ENCODE measurements at places on chromosomes 2 and 18. TPM values are rescaled to one million over a fixed set of nuclear protein-coding genes. Genes with fewer than 3 reads are reported as not detected.

DNA sequence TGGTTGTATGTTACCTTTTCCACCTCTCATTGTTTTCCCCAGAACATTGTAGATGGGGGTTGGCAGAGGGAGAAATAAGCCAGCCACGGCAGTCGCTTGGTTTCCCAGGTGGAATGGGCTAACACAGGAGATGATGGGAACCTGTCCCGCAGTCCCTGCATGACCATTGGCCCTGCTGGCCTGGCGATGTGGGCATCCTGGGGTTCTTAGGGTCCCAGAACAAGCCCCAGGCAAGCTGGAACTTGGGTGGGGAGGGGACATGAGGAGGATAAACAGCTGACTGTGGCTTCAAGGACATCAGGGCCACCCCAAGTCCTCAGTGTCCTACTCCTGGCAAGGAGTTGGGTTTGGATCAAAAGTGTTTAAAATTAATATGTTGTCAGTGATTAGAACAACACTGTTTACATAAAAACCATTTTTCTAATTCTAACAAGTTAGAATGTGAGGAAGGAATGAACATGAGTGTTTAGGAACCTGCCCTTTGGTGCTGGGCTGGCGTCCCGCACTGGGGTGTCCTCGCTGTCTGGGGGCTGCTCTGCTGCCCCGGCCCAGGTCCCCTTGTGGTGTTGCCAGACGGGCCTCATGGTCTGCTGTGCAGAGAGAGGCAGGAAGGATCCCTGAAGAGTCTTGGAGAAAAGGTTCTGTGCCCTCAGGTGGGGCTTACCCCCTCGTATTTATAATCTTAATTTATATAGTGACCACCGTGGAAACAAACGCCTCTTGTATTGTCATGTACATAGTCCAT is 95.1 kb downstream of the USP40 start:
- no peak for DNase-seq

- no peak for DNase-seq
These were observed 61.4 kb upstream of the TUBA3E start for GRCh38 chr2:130259594-130259993.

DNA sequence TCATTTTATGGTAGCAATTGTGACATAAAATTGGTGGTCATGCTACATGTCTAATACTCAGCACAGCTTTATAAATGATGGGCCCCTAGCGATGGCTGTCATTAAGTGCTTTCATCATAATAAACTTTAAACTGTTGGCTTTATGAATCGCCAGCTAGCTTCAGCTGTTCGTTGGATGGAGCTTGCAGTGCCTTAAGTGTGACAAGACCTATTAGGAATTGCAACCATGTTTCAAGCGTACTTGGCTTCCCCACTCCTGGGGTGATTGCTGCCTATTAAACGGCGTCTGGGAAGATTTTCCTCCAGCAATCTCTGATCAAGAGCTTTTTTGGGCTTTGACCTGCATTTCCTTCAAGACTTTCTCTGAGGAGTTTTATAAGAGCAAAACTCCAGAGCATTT is 164.5 kb upstream of the SIX3 start:
- no peak for DNase-seq

GRCh38 chr18:1796636-1797035 is 774.7 kb downstream of the METTL4 start:
- no peak for DNase-seq

DNA sequence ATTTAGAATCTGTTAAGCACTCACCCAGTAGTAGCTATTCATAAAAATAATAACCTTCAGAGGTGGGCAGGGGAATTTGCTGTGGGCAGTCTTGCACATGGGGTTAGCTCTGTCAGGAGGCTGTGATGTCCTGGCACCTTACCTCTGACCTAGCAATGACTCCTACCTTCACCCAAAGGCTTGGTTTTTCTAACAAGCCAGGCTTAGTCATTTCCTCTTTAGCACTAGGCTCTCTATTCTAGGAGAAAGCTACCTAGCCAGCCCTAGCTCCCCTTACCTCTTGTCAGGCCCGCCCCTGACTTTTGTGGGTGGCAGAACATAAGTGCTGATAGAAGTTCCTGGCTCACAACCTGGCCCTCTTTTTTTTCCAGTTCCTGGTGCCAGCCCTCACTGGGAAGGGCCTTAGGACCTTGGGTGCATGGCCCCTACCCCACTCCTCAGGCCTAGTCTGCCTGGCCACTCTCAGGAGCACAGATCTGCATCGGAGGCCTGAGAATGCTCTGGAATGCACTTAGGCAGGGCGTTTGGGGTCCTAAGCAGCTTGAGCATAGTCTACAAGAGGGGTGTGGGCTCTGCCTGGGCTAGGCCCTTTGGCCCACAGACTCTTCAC is 17.7 kb downstream of the CPLX4 start:
- peak; percentile 41 for DNase-seq

- no peak for DNase-seq
These were observed 7.5 kb upstream of the KDSR start for GRCh38 chr18:63374540-63374939.

- no peak for DNase-seq
These were observed 24.0 kb upstream of the CTIF start for GRCh38 chr18:48514786-48515185.

DNA sequence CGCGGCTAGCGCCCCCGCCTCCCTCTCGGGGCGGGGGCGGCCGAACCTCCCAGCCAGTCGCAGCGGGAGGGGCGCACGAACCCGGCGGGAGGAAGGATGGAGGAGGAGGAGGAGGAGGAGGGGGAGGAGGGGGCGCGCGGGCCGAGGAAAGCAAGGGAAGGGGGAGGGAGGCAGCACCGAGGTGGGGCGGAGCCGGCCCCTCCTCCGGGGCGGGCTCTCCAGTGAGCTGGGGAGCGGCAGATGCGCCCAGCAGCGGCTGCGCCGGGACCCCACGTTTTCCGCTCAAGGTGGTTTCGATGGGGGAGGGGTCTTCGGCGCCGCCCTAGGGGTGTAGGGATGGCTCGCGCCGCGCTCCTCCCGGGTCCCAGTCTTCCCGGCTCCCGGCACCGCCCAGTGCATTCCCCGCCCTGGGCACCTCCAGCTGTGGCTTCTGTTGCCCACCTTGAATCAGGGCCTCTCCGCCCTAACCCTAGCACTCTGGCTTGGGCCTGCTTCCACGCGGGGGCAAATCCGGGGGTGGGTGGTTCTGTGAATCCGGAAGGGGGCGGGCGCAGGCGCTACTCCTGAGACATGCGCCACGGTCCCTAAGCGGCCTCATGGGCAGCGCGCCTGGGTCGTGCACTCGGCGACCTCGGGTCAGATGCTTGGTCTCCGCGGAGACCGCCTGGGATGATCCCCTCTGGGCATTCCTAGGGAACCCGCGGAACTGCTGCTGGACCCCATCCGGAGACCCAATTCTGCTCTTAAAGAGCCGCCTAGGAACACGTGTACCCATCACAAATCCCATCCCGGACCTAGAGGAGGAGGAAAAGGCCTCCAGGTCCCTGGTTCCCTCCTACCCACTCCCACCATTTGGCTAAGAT is at the start of gene FBXO41:
Gene FBXO41, minus strand, starts transcription at position 183 of the 863 bp plus-strand sequence. CDS start 14,848 bp downstream, outside the sequence.
- DNase-seq: no peak

DNA sequence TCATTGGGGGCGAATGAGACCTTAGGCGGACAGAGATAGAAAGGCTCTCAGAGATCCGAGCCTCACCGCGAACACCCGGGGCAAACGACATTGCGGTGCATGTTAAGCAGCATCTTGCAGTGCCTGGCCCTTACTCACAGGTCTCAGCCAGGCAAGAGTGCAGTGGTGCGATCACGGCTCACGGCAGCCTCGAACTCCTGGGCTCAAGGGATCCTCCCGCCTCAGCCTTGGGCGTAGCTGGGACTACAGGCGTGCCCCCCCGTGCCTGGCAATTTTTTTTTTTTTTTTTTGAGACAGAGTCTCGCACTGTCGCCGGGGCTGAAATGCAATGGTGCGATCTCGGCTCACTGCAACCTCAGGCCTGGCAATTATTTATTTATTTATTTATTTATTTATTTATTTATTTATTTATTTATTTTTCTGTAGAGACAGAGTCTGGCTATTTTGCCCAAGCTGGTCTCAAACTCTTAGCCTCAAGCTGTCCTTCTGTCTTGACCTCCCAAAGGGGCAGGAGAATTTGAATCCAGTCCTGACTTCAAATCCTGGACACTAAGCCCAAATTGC is 1.3 kb downstream of the LAMA3 start:
- no peak for DNase-seq

DNA sequence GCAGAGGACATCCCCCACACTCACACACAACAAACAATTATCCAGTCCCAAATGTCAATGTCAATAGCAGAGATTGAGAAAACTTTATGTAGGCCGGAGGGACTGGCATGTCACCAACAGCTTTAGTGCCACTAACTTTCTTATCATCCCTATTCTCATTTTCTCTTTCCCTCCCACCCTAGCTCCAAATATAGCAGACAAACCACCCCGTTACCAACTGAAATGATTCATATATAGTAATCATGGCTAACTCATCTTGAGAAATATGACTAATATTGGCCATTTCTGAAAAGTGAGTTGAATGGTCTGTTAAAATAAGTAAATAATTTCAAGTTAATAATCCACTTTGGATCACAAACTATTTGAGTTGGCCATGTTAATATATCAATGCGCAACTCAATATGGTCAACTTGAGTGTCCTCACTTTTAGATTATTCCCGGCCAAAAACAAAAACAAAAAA is 242.1 kb upstream of the RND3 start:
- no peak for DNase-seq

- DNase-seq: no peak
These were observed 12.4 kb downstream of the IL1F10 start for GRCh38 chr2:113080134-113080533.

DNA sequence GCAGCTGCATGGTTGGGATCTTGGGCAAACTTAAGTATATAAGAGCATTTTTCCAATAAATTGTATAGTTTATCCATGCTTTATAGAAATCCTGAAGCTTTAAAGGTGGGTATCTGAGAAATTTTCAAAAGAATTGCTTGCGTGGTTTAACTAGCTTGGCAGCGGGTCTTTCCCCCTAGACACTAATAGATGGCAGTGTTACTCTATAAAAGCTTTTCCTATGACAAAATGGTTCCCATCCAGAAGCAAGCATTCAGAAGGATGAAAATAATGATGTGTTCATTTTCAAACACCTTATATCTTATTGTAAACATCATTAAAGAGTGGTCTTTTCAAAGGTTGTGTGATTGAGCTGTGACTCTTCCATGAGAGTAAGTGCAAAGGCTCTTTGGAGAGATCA is 45.9 kb downstream of the KDM3A start:
- no peak for DNase-seq

DNA sequence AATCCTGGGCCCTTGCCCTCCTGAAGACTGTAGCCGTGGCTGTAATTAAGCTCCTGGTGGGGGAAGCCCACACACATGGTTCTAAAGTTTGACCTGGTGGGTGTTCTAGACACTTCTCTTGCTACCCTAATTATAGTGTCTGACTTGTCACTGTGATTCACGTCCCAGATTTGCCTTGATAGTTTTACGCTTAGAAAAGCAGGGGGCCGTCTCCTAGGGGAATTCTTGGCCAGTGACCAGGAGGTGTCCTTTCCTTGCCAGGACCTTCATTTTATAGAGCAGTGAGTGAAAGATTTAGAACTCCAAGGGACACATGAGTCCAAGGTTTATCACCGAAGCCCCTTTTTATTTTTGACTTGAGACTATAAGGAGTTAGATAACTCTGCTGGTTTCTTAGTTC is 9.0 kb downstream of the TMEM214 start:
- DNase-seq: peak; percentile 50

GRCh38 chr2:112795774-112796173 is 11.5 kb upstream of the IL1A start:
- peak; percentile 61 for DNase-seq

DNA sequence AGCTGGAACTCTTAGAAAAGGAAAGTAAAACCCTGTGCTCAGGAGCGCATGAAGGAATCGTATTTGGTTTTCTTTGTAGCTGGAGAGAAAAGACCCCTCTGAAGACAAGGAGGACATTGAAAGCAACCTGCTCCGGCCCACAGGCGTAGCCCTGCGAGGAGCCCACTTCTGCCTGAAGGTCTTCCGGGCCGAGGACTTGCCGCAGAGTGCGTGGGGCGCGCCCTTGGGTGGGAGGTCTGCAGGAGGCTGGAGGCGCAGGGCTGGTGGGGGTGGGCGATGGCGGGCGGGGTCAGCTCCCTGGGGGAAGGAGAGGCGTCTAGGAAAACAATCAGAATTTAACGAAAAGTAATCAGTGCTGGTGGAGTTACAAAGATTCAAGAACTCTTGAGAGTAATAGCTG is 72.8 kb downstream of the DYSF start:
- no peak for DNase-seq

GRCh38 chr2:125070726-125071505 is 1045.8 kb downstream of the CNTNAP5 start:
- DNase-seq: peak; percentile 40

DNA sequence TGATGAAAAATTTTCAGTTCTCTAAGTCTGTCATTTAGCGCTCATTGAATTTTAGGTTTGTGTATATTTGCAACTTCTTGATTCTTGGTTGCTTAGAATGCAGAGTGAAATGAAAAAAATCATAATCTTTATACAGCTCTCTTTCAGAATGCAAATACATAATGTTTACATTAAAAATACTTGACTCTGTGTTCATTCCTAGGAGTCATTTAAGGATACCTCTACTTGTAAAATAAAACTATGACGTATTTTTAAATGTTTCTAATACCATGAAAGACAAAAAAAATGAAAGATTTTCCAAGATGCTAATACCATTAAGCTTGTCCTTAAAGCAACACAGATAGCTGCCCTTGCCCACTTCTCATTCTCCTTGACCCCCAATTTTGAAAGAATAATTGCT is 259.0 kb downstream of the L3MBTL4 start:
- DNase-seq: no peak

DNA sequence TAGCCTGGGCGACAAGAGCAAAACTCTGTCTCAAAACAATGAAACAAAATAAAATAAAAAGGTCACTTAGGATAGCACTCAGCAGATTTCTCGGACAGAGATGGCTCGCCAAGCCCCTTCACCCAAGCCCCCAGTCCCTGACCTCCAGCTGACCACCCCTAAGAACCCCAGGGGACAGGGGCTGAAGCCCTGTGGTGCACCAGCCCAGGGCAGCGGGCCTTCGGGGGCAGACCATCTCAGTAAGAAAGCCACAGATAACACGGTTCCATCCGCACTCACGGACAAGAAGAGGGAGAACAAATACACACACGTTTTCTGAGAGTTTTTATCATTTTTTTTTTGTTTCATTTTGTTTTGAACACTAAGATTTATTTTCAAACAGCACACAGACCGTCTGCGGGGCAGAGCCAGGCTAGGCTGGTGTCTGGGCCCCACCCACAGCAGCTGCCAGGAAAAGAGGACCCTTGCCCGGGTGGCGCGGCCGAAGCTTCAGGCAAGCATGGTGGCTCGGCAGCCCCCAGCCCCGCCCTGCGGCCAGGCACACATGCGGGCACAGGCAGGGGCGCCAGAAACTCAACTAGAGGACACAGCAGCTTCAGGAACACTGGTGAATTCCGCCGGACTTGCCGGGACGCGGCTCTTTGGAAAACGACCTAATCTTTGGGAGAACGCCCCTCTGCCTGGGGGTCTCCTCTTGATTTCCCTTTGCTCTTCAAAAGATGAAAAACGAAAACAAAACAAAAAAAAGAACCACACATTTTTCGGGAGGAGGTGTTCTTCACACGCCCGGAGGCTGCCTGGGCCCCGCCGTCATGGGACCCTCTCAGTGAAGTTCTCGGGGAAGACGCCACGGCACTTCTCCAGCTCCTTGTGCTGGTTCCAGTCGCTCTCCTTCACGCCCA is 59.0 kb downstream of the BIN1 start:
- DNase-seq: no peak

The TCF7L1 gene
- 1.4 TPM for total RNA-seq

The ZSCAN30 gene
- total RNA-seq: 15.6 TPM

The EMILIN1 gene
- 0.69 TPM for total RNA-seq

The CYBRD1 gene
- total RNA-seq: 63.1 TPM

The NDC80 gene
- 13.7 TPM for total RNA-seq

The LAMA3 gene
- total RNA-seq: 70.9 TPM

The METAP1D gene
- 4.8 TPM for total RNA-seq

The FHOD3 gene
- 117 TPM for total RNA-seq

The RFX8 gene
- total RNA-seq: not detected

All from renal cortical epithelial cell (primary cell).